ENCODE measurements at places on chromosomes 11 and 22. TPM values are rescaled to one million over a fixed set of nuclear protein-coding genes. Genes with fewer than 3 reads are reported as not detected.

The GLYAT gene
- not detected for total RNA-seq

The SH3BP1 gene
- total RNA-seq: 122 TPM

The MS4A3 gene
- total RNA-seq: not detected

The NRIP3 gene
- 2.2 TPM for total RNA-seq

The FAT3 gene
- total RNA-seq: not detected

The TBRG1 gene
- total RNA-seq: 32.1 TPM

The DKK3 gene
- not detected for total RNA-seq

The DDX6 gene
- 158 TPM for total RNA-seq

The HSPB2 gene
- not detected for total RNA-seq

The TUBA8 gene
- total RNA-seq: 0.56 TPM

The AIFM3 gene
- 0.25 TPM for total RNA-seq

The CXCR5 gene
- 0.60 TPM for total RNA-seq
